Aorta (tissue), 5 donors: ENCODE measurements at places on chromosomes 6 and 20. TPM values are rescaled to one million over a fixed set of nuclear protein-coding genes. Genes with fewer than 3 reads are reported as not detected.

GRCh38 chr6:42088101-42088591, 37.8 kb downstream of the TAF8 start:
- no peak for DNase-seq

- DNase-seq, result no peak
These were observed 21.0 kb upstream of the ELMO2 start for GRCh38 chr20:46427384-46427783.

DNA sequence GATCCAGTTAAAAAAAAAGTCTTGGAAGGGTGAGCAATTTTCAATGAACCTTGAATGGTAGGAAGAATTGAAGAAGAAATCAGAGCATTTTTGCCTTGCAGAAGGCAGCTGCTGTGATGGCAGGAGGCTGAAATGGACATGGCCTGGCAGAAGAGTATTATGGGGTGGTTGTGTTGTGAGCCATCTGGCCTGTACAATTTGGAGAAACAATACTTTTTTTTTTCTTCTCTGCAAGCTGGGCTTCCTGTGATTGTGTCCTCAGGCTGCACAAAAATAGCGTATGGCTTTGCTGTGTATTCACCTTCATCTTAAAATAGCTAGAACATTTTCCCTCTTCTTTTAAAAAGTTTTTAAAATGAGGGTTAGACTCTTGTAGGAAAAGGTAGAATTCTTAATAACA, 21.4 kb downstream of the SYCP2L start:
- DNase-seq, result no peak

- no peak for DNase-seq
These were observed 440.1 kb upstream of the ADGRB3 start for GRCh38 chr6:68194846-68195478.

GRCh38 chr20:16216227-16216913, 356.9 kb downstream of the KIF16B start:
- no peak for DNase-seq

GRCh38 chr6:38567436-38567835, 72.3 kb downstream of the BTBD9 start:
- peak; percentile 75 for DNase-seq

DNA sequence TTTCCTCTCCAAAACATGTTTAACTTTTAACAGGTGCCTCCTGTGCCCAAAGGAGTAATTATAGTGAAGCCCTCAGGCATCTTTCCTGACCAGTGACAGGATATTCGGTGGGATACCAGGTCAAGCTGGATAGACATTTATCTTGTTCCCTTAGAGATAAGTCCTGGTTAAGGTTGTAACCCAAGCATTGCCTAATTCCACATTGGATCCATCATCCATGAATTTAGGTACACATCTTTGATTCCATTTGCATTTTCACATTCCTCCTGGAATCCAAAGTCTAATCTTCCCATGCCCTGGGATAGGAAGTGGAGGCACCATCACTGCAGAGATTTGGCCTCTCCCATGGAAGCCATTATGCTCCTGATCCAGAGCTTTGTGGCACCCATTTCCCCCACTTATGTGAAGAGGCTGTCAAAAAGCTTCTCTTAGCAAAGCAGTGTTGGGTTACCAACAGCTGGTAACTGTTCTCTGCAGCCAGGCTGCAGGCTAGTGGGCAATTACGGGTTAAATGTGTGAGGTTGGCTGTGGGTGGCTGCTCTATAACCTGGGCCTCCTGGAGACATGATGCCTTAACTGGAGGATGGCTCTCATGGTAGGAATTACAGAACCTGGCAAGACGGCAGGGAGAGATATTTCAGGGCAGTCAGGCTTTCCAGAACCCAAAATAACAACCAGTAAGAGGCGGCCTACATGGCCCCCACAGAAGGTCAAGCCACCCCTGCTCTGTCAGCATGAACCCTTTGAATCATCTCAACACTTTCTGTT, 96.9 kb upstream of the VGLL2 start:
- DNase-seq, result no peak

- DNase-seq, result no peak
These were observed 8.7 kb downstream of the ANKS1A start for GRCh38 chr6:34897716-34898115.

DNA sequence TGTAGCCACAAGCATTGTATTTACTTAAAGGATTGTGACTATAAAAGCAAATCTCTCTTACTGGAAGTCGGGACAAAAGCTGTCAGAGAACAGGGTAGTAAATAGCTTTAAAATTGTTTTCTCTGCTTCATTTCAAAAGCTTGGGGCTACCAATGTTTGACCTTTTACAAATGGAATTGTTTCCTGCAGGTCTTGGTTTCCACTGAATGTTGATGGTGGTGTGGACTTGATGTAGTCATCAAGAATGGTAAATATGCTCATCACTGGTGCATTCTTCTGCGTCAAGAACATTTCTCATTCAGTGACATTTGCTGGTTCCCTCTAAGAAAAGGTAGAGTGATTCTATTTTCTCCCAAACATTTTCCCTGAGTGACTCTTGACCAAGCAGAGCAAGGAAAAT, 435.4 kb upstream of the KHDRBS2 start:
- DNase-seq, result no peak

- peak; percentile 31 for DNase-seq
These were observed 14.2 kb downstream of the SLC52A3 start for GRCh38 chr20:753897-754635.

GRCh38 chr6:122014961-122015360, 384.5 kb upstream of the HSF2 start:
- DNase-seq, result no peak

DNA sequence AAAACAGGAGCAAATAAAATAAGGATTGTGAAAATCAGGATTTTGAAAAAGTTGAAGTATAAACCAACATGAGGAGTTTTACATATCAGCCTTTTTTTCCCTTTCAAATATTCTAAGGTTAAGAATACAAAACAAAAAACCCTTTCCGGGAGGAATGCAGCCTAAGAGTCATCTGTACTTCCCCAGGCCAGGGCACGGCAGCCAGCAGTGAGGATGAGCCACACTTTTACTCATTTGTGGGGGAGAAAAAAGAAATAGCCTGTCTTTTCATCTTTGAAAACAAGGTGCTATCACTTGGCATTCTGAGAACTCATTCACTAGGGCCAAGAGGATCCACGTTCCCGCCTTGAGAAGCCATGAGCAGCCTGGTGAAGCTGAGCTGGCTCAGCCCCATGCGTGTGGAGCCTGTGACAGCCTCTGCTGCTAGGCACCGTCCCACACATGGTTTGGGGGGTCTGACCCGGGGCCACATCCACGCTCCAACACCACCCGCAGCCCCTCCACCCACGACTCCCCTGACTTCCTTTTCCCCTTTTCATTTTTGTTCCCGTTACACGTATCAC, 11.2 kb downstream of the SLC22A1 start:
- no peak for DNase-seq

GRCh38 chr6:21198032-21198640, 395.4 kb upstream of the SOX4 start:
- DNase-seq, result no peak

DNA sequence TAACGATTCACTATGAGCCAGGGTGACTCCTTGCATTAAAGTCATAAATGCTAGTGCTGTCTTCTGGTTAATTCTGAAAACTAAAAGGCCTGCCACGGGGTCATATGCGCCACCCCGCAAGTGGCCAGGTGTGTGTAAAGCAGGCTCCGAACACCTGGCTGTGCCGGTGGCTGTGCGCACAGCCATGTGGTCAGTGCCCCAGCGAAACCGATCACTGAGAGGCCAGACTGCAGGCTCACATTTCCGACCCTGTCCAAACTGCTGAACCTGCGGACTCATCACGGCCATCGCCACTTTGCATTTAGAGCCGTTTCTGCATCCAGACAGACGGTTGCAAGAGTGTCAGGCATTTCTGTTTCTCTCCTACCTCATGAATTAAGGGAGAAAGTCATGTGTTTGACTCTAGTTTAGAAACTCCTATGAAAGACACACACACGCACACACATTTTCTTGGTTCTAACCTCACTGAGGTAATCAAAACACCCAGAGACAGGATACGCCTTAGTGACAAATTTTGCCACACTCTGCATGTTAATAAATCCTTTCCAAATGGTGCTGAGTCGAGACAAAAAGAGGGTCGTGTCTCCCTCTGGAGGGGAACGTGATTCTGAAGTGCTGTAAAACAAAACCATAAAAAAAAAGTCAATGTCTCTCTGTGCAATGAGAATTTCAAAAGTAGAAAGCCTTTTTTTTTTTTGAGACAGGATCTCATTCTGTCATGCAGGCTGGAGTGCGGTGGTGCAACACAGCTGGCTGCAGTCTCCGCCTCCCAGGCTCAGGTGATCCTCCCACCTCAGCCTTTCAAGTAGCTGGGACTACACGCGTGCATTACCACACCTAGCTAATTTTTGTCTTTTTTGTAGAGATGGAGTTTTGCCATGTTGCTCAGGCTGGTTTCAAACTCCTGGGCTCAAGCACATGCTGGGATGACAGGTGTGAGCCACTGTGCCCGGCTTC, 31.0 kb upstream of the TCFL5 start:
- no peak for DNase-seq

- DNase-seq, result no peak
These were observed 31.6 kb downstream of the PSMG4 start for GRCh38 chr6:3290149-3290930.

DNA sequence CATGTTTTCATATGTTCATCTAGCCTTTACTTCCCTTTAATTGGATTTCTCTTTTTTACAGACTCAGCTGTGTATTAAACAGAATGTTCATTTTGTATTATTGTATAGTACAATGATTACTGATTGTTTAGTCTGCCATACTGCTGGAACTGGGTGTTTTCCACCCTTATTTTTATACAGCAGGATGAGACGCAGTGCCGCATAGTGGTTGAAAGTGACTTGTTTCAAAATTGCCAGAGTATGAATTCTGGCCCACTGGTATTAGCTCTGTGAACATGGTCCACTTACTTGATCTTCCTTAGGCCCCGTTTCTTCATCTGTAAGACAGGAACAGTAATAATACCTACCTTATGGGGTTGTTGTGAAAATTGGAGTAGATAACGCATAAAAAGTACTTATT, 22.1 kb downstream of the AFDN start:
- DNase-seq, result no peak

Gene PRPH2
- total RNA-seq, result 2.8 TPM

Gene ADGRG6
- 14.3 TPM for total RNA-seq

Gene CLDN20
- total RNA-seq, result not detected

Gene COX4I2
- total RNA-seq, result 9.5 TPM

Gene SNAI1
- total RNA-seq, result 10.4 TPM
